ENCODE measurements at places on chromosomes 4 and X. TPM values are rescaled to one million over a fixed set of nuclear protein-coding genes. Genes with fewer than 3 reads are reported as not detected.

DNA sequence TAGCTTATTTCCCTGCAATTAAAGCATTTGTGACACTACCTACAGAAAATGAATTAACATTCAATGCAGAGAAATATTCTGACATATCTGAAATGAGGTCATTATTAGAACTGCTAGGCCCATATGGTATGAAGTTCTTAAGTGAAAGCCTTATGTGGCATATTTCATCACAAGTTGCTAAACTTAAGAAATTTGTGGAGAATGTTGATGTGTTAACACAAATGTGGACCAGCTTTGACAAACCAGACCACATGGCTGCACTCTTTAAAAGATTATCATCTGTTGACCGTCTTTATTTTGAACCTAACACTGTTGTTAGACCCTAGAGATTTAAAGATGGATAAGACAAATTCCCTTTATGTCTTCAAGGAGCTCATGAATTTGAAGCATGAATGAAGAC, 1024.1 kb downstream of the RPA4 start:
- H3K4me1 ChIP-seq: no peaks in the 10 kb centered on the region
- no peaks in the 10 kb centered on the region for H3K36me3 ChIP-seq
- H3K4me3 ChIP-seq: no peak overlapping the region
- H3K27ac ChIP-seq: no peak overlapping the region
- no peaks in the 10 kb centered on the region for H3K27me3 ChIP-seq

- DNase-seq: no peak
- H3K36me3 ChIP-seq: no peaks in the 10 kb centered on the region
- H3K27ac ChIP-seq: no peak overlapping the region
- no peaks in the 10 kb centered on the region for H3K27me3 ChIP-seq
These were observed 6.0 kb downstream of the UGT2B17 start for GRCh38 chr4:68570122-68570507.

DNA sequence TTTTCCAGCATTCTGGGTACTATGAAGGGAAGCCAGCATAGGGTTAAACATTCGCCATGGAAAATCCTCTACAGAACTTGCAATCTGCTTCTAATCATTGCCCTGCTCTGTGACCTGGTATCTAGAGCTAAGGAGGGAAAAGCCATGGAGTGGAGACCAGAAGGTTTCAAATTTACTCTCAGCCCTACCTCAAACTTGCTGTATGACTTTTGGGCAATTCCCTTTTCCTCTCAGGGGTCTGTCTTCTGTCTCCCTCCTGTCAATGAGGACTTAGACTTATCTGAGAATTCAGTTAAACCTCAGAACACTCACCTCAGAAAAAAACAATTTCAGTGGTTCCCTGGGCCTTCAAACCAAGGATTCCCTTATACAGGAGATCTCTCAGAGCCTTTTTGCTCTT, 29.1 kb downstream of the ARHGEF9 start:
- H3K27me3 ChIP-seq: no peaks in the 10 kb centered on the region
- H3K4me1 ChIP-seq: peaks cover 2% of the 10 kb centered on the region
- H3K36me3 ChIP-seq: no peaks in the 10 kb centered on the region
- no peak for DNase-seq

- H3K27ac ChIP-seq: no peak overlapping the region
- no peaks in the 10 kb centered on the region for H3K36me3 ChIP-seq
- H3K4me1 ChIP-seq: no peaks in the 10 kb centered on the region
- no peak for DNase-seq
- no peak overlapping the region for H3K4me3 ChIP-seq
- no peaks in the 10 kb centered on the region for H3K27me3 ChIP-seq
These were observed 8.4 kb upstream of the PLA2G12A start for GRCh38 chr4:109738104-109738872.

DNA sequence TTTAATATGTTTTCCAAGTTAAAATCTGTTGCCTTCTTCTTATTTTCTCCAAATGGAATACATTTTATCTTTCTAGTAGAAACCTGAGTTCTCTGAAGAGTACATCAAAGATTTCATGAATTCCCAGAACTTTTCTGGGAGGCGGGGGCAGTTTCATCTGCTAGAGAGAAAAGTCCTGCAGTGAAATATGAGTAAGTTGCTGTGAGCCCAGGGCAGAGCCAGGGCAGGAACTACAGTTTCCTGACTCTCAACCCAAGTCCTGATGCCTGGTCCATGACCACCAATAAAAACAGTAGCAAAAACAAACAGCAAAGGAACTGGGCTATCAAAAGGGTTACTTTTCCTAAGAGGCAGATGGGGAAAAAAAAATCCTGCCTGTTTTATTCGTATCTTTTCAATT, 239.4 kb upstream of the CTSO start:
- H3K4me3 ChIP-seq: no peak overlapping the region
- no peaks in the 10 kb centered on the region for H3K36me3 ChIP-seq
- H3K27me3 ChIP-seq: peaks cover 26% of the 10 kb centered on the region
- H3K4me1 ChIP-seq: no peaks in the 10 kb centered on the region
- DNase-seq: no peak

DNA sequence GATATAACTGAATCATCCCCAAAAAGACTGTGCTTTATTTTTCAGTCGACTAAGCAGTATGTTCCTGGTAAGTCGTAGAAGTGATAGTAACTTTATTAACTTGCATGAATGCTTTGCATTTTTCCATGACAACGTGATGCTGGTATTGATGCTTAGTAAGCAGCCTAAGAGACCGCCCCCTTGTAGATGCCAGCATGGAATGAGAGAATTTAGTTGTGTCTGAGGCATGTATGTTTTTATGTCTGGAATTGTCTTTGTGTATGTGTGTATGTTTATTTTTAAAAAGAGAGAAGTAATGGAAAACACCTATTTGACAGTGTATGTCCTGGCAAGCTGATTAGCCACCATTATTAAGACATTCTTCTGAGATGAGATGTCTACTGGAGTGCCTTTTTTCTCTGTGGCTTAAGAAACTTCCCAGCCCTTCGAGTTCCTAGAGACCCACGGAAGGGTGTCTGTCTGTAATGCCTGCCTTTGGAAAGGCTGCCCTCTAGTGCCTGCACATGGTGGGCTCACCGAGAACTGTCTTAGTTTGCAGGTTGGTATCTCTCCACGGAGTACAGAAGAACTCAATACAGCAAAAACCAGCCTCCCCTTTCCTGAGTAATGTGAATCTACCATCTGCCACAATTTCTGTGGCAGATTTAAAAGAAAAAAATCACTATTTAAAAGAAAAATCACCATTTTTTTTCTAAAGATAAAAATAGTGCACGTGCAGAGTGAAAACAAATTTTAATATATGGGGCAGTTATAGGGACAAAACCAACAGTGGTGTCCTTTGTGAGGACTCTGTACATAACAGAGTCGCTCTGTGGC, 85.9 kb downstream of the AASDH start:
- H3K4me1 ChIP-seq: no peaks in the 10 kb centered on the region
- H3K27me3 ChIP-seq: no peaks in the 10 kb centered on the region
- H3K36me3 ChIP-seq: no peaks in the 10 kb centered on the region
- peak overlapping the region; percentile 71 for H3K27ac ChIP-seq
- H3K4me3 ChIP-seq: no peak overlapping the region
- DNase-seq: peak; percentile 75

- no peaks in the 10 kb centered on the region for H3K27me3 ChIP-seq
- DNase-seq: no peak
- no peak overlapping the region for H3K4me3 ChIP-seq
- H3K27ac ChIP-seq: no peak overlapping the region
These were observed 18.0 kb downstream of the SPINK2 start for GRCh38 chr4:56803471-56803870.

GRCh38 chr4:40003986-40004385, 26.3 kb upstream of the PDS5A start:
- DNase-seq: no peak
- no peaks in the 10 kb centered on the region for H3K4me1 ChIP-seq
- no peak overlapping the region for H3K4me3 ChIP-seq

GRCh38 chr4:139720806-139721205, 55.2 kb downstream of the MGST2 start:
- H3K27ac ChIP-seq: no peak overlapping the region
- H3K27me3 ChIP-seq: no peaks in the 10 kb centered on the region
- no peak for DNase-seq
- no peak overlapping the region for H3K4me3 ChIP-seq
- H3K36me3 ChIP-seq: peaks cover 51% of the 10 kb centered on the region

GRCh38 chr4:13907255-13907751, 279.8 kb upstream of the BOD1L1 start:
- no peaks in the 10 kb centered on the region for H3K4me1 ChIP-seq
- no peaks in the 10 kb centered on the region for H3K27me3 ChIP-seq
- no peak overlapping the region for H3K4me3 ChIP-seq
- peak overlapping the region; percentile 31 for H3K27ac ChIP-seq
- no peaks in the 10 kb centered on the region for H3K36me3 ChIP-seq
- no peak for DNase-seq

DNA sequence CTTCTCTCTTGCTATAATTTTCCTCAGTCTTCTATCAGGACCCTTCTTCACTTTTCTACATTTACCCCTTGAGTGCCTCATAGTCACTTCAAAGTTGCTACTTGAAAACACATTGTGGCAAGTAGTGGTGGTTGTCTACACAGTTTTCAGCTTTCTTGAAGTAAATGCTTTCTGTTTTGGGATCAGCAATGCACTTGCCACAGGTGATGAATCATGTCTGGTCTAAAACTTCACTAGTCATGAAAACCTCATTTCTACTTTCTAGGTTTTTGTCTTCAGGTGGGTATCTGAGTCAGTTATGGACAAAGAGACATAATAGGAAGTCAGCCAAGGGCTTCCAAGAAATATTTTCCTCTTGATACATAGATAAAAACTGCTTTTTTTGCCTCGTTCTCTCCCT, 359.2 kb downstream of the CCSER1 start:
- DNase-seq: no peak
- no peak overlapping the region for H3K4me3 ChIP-seq
- H3K4me1 ChIP-seq: no peaks in the 10 kb centered on the region
- H3K27me3 ChIP-seq: no peaks in the 10 kb centered on the region
- no peak overlapping the region for H3K27ac ChIP-seq

DNA sequence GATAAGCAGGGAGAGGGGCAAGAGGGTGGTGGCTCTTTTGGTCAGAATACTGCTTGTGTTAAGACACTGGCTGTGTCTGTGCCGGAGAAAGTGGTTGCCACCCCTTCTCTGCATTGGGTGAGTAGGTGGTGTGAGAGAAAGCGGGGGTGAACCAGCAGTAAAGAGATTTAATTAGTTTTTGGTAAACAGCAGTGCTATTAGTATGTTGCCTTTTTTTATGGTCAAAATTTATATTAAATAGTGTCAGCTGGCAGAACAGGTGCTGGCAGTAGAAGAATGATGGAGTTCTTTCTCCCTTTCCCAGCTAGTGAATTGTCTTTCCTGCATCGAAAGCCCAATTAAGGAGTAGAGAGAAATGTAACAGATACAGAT, 181.6 kb downstream of the LARP7 start:
- DNase-seq: peak; percentile 48
- no peaks in the 10 kb centered on the region for H3K36me3 ChIP-seq
- H3K27me3 ChIP-seq: no peaks in the 10 kb centered on the region
- no peaks in the 10 kb centered on the region for H3K4me1 ChIP-seq
- peak overlapping the region; percentile 88 for H3K27ac ChIP-seq

GRCh38 chr4:8236106-8236919, 33.2 kb upstream of the HTRA3 start:
- H3K4me1 ChIP-seq: no peaks in the 10 kb centered on the region
- H3K4me3 ChIP-seq: no peak overlapping the region
- no peaks in the 10 kb centered on the region for H3K36me3 ChIP-seq
- H3K27ac ChIP-seq: no peak overlapping the region
- H3K27me3 ChIP-seq: no peaks in the 10 kb centered on the region
- peak; percentile 69 for DNase-seq

GRCh38 chr4:141021397-141022110, 111.7 kb downstream of the RNF150 start:
- H3K4me1 ChIP-seq: peaks cover 28% of the 10 kb centered on the region

GRCh38 chrX:115410731-115411428, 121.4 kb downstream of the LUZP4 start:
- H3K36me3 ChIP-seq: no peaks in the 10 kb centered on the region
- DNase-seq: no peak
- no peak overlapping the region for H3K4me3 ChIP-seq
- no peak overlapping the region for H3K27ac ChIP-seq
- no peaks in the 10 kb centered on the region for H3K27me3 ChIP-seq
- no peaks in the 10 kb centered on the region for H3K4me1 ChIP-seq

GRCh38 chr4:95044324-95044837, 286.6 kb downstream of the BMPR1B start:
- no peak for DNase-seq
- H3K4me1 ChIP-seq: no peaks in the 10 kb centered on the region
- no peak overlapping the region for H3K4me3 ChIP-seq
- H3K27ac ChIP-seq: no peak overlapping the region
- no peaks in the 10 kb centered on the region for H3K27me3 ChIP-seq

DNA sequence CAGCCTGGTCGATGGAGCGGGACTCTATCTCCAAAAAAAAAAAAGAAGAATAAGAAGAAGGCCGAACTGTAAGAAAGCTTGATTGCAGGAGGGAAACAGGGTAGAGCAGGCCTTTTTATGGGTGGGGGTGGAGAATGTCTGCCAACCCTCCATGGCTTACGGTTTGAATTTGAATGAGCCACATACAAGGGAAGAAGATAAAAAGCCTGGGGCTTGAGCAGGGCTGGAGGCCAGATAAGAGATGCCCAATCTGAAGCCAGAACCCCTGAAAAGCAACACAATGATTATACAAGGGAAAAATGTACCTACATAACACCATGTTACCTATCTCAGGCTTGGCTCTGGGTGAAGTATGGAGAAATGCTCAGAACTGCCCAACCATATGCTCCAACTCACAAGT, 57.3 kb upstream of the TRIM2 start:
- no peak for DNase-seq
- H3K4me1 ChIP-seq: peaks cover 16% of the 10 kb centered on the region
- H3K27ac ChIP-seq: no peak overlapping the region

DNA sequence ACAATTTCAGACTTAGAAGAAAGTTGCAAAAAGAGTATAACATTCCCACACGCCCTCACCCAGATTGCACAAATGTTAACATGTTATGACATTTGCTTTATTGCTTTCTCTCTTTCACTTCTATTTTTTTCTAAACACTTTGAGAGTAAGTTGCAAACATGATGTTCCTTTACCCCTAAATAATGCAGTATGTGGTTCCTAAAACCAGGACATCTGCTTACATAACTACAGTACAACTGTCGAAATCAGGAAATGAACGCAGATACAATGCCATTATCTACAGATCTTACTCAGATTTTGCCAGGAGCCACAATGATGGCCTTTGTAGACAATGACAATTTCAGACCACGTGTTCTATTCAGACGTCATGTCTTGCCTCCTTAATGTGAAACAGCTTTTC, 22.4 kb downstream of the SH3TC1 start:
- H3K36me3 ChIP-seq: no peaks in the 10 kb centered on the region
- DNase-seq: peak; percentile 80
- no peak overlapping the region for H3K4me3 ChIP-seq
- peak overlapping the region; percentile 40 for H3K27ac ChIP-seq

- H3K27me3 ChIP-seq: no peaks in the 10 kb centered on the region
- DNase-seq: no peak
- H3K27ac ChIP-seq: no peak overlapping the region
- H3K4me3 ChIP-seq: no peak overlapping the region
These were observed 1239.7 kb downstream of the C4orf33 start for GRCh38 chr4:130335417-130336194.

ADAD1 gene
- polyA plus RNA-seq: not detected

AR gene
- not detected for polyA plus RNA-seq

TCEAL6 gene
- polyA plus RNA-seq: not detected

POU4F2 gene
- not detected for polyA plus RNA-seq

ATP8A1 gene
- 0.38 TPM for polyA plus RNA-seq
